ENCODE measurements at places on chromosomes 7 and 10.

DNA sequence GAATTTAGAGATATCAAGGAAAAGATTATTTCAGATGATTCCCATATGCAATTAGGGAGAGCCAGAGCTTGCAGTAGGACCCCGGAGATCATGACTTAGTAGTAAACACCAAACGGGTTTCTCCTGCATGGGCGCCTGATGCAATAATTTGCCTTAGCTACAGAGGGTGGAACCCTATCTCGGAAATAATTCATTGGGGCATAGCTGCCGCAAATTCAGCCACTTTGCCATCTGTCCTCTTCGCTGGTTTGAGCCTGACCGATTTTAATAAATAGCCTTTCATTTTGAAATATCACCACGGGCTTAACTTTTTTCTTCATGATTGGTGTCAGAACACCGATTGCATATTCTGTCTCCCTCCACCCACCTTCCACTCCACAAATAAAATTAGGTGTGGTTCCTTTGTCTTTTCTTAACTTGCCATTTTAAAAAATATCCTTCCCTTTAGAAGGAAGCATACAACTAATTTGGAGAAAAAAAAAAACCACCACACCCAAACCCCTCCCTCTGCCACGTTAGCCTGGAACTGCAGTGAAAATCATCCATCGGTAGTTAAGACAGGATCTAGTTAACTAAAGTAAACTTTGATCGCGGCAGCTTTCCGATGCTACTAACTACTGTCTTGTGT lies 1.4 kb downstream of the GARS1 start:
- no peak for DNase-seq

- DNase-seq: peak; percentile 78
Observed at GRCh38 chr7:69823151-69823744, 225.0 kb downstream of the AUTS2 start.

DNA sequence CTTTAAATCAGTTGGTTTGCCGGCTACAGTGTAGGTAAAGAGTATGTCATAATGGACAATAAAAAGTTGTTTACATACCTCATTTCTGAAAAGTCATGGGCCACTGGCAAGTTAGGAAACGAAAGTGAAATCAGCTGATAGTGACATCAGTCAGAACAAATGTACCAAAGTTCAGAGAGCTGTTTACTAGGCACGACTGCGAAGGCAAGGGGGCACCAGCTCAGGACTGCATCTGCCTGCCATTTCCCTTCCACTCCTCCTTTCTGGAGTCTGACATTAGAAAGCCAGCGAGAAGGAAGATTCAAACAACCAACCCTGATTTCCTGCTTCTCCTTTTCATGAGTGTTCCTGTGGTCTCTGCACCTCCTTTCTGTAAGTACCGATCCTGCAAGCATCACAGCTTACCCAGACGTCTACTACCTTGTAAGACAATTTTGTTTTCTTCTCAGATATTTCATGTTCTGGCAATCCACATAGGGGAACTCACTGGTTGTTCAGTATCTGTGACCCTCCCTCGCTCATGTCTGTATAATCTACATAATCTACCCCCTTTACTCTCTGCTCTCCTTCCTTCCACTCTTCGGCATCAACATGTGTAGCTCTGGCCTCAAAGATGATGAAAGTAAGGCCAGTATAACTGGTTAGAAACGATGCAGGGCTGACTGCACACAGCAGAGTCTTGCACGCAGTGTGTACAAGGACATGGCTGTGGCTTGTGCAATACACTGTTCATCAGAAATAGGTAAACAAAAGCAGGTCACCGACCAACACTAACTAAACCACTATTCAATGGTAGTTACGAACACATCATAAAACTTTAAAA lies at the start of gene TMEM140:
TSS of gene TMEM140 (plus strand) at position 174 of the 823 bp plus-strand sequence. CDS start 16,370 bp downstream, outside the sequence.
- no peak for DNase-seq

DNA sequence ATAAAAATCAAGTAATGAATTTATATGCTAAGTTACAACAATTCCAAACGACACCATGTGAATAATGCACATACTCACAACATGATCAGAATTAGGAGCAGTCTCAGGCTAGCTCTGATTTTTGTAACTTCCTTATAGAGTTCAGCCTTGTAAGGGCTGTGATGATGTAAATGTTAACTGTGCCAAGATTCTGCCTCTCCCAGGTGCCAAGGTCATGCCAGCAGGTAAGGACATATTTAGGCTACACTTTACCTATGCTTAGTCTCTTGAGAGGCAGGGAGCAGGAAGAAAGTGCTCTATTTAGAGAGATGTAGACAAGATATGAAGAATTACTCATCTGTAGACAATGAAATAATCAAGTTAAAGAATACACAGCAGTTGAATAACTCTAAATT lies 53.6 kb upstream of the AGR3 start:
- DNase-seq: no peak
